ENCODE measurements at places on chromosomes 13 and 19.

GRCh38 chr19:41937525-41938468, 9.5 kb upstream of the ERFL start:
- DNase-seq: no peak

DNA sequence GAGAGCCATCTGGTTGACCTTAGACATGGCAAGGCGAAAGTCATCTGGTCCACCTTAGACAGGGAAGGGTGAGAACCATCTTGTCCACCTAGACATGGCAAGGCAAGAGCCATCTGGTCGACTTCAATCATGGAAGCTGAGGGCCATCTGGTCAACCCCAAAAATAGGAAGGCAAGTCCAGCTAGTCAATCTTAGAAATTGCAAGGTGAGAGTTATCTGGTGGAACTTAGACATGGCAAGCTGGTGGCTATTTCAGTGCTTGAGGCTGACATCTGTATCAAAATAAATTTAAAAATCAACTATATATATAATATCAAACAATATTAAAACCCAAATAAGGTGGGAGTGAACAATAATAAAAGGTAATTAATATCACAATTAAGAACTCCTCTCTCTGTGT, 83.9 kb downstream of the ZNF726 start:
- no peak for DNase-seq

GRCh38 chr13:96091164-96092117, 1.5 kb downstream of the HS6ST3 start:
- DNase-seq: no peak

DNA sequence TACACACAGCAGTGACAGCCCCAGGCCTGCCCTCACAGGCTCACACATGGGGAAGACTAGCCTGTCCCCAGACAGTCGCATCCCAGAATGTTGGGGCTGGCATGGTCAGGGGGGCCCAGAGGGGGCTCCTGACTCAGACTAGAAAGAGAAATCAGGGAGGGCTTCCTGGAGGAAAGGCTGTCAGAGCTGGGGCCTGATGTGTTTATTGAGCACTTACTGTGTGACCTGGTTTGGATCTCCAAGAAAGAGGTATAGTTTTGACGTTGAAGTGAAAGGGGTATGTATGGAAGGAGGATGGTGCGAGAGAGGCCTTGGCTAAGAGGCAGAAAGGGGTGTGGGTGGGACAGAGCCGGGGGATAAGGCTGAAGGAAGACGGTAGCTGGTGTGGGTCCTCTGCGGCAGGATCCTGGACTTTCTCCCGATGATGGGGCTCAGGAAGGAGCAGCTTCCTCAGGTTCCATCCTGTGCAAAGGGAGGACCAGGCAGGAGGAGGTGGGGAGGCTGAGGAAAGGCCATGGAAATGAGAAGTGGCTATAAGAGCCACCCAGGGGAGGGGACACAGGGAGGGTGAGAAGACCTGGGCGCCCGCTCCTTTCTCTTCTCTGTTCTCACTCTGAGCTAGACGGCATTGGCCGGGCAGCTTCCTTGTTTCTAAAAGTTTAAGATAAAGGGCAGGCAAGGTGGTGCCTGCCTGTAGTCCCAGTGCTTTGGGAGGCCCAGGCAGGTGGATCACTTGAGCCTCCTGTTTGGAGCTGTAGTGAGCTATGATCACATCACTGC, 16.1 kb upstream of the BCL3 start:
- DNase-seq: no peak

DNA sequence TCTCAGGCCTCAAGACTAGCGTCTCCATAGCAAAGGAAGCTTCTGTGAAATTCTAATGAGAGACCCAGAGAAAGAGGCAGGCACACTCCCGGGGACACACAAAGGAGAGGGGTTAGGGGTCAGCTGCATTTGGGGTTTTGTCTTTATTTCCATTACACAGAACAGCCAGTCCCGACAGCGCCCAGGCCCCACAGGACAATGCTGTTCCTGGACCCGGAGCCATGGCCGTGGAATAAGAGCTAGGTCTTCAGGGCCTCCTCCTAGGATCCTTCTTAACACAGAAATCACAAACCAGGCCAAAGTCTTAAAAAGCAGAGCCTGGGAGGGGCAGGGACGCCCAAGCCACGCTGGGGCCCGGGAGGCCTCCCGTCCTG, 22.8 kb downstream of the KCTD15 start:
- no peak for DNase-seq

- DNase-seq: no peak
Observed at GRCh38 chr19:40756502-40757110, 5.6 kb downstream of the SNRPA start.

GRCh38 chr19:3356805-3357204, 9.6 kb upstream of the NFIC start:
- no peak for DNase-seq

- DNase-seq: no peak
Observed at GRCh38 chr19:7550987-7551761, 15.7 kb downstream of the PNPLA6 start.

DNA sequence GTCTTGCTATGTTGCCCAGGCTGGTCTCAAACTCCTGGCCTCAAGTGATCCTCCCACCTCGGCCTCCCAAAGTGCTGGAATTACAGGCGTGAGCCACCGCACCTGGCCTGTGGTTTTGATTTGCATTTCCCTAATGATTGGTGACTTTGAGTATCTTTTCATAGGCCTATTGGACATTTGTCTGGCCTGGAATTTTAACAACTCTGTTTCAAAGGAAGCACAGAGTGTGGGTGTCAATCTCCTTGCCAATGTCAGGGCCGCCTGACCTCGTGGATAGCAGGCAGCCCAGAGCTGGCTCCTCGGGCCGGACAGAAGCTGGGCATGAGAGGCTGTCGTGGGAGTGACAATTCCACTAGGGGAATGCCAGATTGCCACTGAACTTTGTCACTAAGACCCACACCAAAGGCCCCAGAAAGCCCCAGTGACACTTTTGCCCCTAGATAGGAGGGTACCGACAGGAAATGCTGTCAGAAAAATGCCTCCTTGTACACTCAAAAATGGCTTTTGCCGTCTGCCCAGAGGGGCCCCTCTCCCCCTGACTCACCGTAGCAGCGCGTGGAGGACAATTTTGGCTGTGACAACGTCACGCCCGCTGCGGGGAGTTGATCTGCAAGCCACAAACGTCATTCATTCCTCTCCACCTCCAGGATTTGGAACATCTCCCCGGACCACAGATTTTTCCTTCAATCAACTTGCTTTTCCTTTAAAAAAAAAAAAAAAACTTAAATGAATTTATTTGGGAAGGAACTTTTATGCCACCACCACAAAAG, 11.7 kb upstream of the ADGRE5 start:
- peak; percentile 85 for DNase-seq

- no peak for DNase-seq
Observed at GRCh38 chr13:99034333-99035085, 56.6 kb upstream of the DOCK9 start.

DNA sequence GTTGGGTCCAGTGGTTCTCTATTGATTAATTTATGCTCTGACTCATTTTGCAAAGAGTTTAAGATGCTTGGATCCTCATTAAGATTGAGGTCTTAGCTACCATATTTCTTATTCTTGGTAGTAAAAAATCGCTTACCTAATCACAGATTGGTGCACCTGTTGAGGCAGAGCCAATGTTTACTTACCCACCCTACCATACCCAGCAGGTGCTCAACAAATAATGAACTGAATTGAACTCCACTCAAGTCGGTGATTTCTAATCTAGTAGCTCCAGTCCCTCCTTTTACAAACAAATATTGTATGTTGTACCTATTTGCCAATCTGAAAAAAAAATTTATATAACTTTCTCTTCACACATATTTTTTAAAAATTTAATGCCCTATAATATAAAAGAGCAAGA, 361.0 kb downstream of the FGF14 start:
- no peak for DNase-seq

GRCh38 chr19:17755977-17756670, 4.8 kb downstream of the FCHO1 start:
- no peak for DNase-seq

GRCh38 chr13:80483157-80483556, 142.2 kb upstream of the SPRY2 start:
- DNase-seq: no peak

GRCh38 chr19:53394522-53394973, 401 bp upstream of the ZNF765 start:
- DNase-seq: no peak

DNA sequence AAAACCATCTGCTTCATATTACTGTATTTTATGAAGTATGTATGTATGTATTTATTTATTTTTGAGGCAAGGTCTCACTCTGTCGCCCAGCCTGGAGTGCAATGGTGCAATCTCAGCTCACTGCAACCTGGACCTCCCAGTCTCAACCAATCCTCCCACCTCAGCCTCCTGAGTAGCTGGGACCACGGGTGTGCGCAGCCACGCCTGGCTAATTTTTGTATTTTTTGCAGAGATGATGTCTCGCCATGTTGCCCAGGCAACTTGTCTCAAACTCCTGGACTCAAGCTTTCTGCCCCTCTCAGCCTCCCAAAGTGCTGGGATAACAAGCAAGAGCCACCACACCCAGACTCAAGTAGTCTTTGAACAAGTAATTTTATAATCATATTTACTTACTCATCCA, 5.5 kb downstream of the KATNAL1 start:
- DNase-seq: no peak

DNA sequence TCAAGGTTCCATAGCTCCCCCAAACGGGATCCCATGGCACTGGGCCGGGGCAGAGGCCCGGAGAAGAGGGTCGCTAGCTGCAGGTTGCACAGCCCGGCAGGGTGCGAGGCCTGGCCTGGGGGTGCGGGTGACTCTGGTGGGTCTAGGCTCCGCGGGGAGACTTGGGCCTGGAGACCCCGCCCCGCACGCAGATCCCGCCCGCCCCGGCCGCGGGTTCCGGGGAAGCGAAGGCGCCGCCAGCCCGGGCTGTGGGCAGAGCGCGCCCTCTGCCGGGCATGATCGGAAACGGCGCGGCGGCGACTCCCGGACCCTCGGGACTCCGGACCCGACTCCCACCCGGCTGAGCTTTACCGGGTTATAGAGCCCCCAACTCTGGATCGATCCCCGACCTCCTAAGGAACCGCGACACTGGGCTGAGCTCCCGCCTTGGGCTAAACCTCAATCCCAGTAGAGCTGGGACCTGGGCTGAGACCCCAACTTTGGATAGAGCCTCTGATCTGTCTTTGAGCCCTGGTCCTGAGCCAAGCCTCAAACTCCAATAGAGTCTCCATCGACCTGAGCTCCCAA, 3.1 kb upstream of the TNFAIP8L1 start:
- peak; percentile 68 for DNase-seq

All from activated T-helper 1 cell treated with anti-CD3 and anti-CD28 coated beads, Interleukin-2, amount 50 U/mL, for 16 hours (primary cell).